Uterine smooth muscle cell (primary cell): ENCODE measurements at places on chromosomes 2 and 18. TPM values are rescaled to one million over a fixed set of nuclear protein-coding genes. Genes with fewer than 3 reads are reported as not detected.

TEX51 gene
- not detected in 2 replicates for total RNA-seq

GYPC gene
- 81.0 and 82.4 TPM in 2 replicates for total RNA-seq

IL1R2 gene
- not detected in 2 replicates for total RNA-seq

PTGR3 gene
- 19.6 and 29.2 TPM in 2 replicates for total RNA-seq

RESP18 gene
- not detected in 2 replicates for total RNA-seq

PREB gene
- total RNA-seq = 46.4 and 50.0 TPM in 2 replicates

COL4A4 gene
- total RNA-seq = 0.75 and 2.7 TPM in 2 replicates

RAB17 gene
- total RNA-seq = 0.11 and 0.12 TPM in 2 replicates

WIPF1 gene
- 10.5 and 15.3 TPM in 2 replicates for total RNA-seq

EFEMP1 gene
- 10.8 and 35.9 TPM in 2 replicates for total RNA-seq

ZFP36L2 gene
- 6.5 and 7.1 TPM in 2 replicates for total RNA-seq

NEMP2 gene
- total RNA-seq = 9.6 and 10.0 TPM in 2 replicates

FOXD4L1 gene
- total RNA-seq = 0.12 TPM in 1 of 2 replicates, not detected in the other

LYG2 gene
- total RNA-seq = not detected in 2 replicates

SERPINB11 gene
- total RNA-seq = not detected in 2 replicates

CLIP4 gene
- 62.1 and 110 TPM in 2 replicates for total RNA-seq

PNKD gene
- 24.0 and 24.2 TPM in 2 replicates for total RNA-seq

WDR75 gene
- total RNA-seq = 49.6 and 63.7 TPM in 2 replicates

AKAIN1 gene
- not detected in 2 replicates for total RNA-seq

CCDC148 gene
- total RNA-seq = 0.66 and 1.00 TPM in 2 replicates

DHRS9 gene
- total RNA-seq = not detected in 2 replicates

UXS1 gene
- 35.4 and 43.5 TPM in 2 replicates for total RNA-seq

STPG4 gene
- total RNA-seq = 0.12 and 0.44 TPM in 2 replicates

IFIH1 gene
- total RNA-seq = 5.6 and 5.7 TPM in 2 replicates

SLC23A3 gene
- 1.00 and 2.5 TPM in 2 replicates for total RNA-seq

CAPG gene
- total RNA-seq = 156 and 193 TPM in 2 replicates

DGKD gene
- total RNA-seq = 10.2 and 10.7 TPM in 2 replicates

EGR4 gene
- total RNA-seq = not detected in 2 replicates

FER1L5 gene
- total RNA-seq = 1.5 and 1.6 TPM in 2 replicates

FIGN gene
- total RNA-seq = 1.4 and 1.7 TPM in 2 replicates

CRYGD gene
- total RNA-seq = not detected in 2 replicates

SEMA4F gene
- total RNA-seq = 10.0 and 12.4 TPM in 2 replicates

SLC11A1 gene
- total RNA-seq = 0.11 and 0.25 TPM in 2 replicates

NEU2 gene
- not detected in 2 replicates for total RNA-seq

GATA6 gene
- 5.5 and 15.2 TPM in 2 replicates for total RNA-seq
